ENCODE measurements at places on chromosomes 3 and 15.

DNA sequence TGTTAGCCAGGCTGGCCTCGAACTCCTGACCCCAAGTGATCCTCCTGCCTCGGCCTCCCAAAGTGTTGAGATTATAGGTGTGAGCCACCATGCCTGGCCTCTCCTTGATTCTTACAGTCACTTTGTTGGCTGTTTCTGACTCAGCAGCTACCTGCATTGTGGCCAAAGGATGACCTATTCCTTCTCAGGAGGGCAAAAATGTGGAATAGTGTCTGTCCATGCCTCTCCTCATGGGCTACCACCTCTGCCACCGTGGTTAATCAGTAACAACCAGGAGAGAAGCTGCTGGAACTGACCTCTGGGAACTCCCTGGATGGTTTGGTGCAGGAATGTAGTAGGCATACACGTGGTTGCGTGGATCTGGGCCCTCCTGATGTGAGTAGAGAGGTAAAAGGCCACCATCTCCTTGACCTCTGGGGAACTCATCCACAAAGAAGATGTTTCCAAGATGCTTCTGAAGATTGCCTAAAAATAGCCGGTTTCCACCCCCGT, 63.3 kb downstream of the FLNB start:
- DNase-seq, result no peak

- no peak for DNase-seq
Measured at GRCh38 chr3:156160647-156161046, 40.3 kb downstream of the KCNAB1 start.

DNA sequence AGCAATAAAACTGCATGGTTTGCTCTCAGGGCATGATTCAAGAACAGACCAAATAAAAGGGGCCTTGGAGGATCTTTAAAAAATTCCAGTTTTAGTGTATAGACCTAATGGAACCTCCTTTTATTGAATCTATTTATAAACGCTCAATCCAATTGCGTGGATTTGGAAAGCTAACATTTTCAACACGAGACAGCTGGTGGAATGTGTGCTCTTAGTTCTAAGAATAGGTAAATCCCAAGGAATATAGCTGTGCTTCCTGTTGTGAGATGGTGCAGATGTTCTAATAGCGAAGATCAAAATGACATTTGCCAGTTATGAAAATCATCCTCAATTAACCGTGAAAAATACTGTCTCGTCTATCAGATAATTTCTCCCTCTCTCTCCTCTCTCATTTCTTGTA, 192.5 kb downstream of the ATP10A start:
- DNase-seq, result no peak

GRCh38 chr3:53820084-53820483, 26.1 kb downstream of the CHDH start:
- DNase-seq, result no peak

- peak; percentile 73 for DNase-seq
Measured at GRCh38 chr3:11717301-11717700, 73.6 kb upstream of the VGLL4 start.

DNA sequence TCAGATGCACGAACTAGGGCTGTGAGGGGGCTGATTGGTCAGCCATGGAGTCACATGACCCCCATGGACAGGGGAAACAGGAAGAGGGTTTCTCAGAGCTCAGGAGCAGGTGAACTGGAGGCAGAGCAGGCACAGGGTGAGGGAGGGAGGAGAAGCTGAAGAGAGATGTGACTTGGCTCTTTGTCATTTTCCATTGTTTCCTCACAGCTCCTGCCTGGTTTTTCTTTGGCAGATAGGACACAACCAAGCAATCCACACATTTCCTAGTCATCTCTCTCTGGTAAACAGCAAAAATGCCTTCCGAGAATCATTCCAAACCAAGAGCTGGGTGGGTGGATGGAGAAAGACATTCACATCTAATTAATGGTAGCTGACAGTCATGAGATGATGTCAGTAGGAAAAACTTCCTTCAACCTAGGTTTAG, 43.4 kb upstream of the LMCD1 start:
- peak; percentile 98 for DNase-seq

DNA sequence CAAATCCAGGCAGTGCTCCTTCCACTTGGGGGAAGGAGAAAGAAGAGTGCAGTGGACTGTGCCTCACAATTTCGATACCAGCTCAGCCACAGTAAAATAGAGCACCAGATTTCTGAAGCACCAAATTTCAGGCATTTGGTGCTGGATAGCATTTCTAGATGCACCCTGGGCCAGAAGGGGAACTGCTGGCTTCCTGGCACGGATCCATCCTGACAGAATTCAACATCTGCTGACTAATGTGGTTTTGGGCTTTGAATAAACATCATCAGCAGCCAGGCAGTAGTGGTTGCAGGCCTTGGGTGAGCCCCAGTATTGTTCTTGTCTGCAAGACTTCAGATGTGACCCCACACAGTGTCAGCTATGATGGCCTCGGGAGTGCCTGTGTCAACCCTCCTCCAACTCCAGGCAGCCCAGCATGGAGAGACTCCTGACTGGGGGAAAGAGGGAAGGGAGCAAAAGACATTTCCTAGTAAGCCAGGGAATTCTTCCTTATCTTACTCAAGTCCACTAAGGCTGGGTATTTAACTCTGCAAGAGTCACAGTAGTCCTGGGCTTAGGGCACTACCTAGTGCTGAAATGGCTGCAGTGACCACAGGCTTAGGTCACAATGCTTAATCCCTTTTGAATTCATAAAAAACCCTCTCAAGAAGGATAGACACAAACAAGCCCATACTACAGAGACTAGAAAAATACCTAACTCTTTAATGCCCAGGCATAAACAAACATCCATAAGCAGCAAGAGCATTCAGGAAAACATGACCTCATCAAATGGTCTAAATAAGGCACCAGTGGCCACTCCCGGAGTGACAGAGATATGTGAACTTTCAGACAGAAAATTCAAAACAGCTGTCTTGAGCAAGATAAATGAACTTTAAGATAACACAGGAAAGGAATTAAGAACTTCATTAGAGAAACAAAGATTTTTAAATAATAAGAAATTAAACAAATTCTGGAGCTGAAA, 74.7 kb downstream of the SPATA16 start:
- DNase-seq, result peak; percentile 33

DNA sequence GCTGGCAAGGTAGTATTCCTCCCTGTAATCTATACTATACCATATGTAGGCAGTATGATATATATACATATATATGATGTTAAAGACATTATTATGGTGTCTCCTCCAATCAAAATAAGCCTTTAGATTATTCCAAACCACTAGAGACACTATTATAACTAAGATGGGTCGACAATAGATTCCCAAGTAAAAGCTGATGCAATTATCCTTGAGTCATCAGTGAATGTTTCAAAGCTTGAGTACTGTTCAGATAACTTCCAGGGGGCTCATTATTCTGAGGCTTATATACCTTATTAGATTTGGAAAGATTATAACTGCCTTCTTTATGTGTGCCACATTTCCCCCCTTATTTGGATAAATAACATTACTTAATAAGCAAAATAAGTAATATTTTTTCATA, 11.9 kb upstream of the C3orf38 start:
- DNase-seq, result peak; percentile 32

- no peak for DNase-seq
Measured at GRCh38 chr3:69005071-69005790, 8.3 kb downstream of the EOGT start.

- no peak for DNase-seq
Measured at GRCh38 chr3:48478626-48479555, 25.1 kb downstream of the SHISA5 start.

- DNase-seq, result no peak
Measured at GRCh38 chr15:69934607-69935006, 163.1 kb downstream of the TLE3 start.

- DNase-seq, result peak; percentile 3
Measured at GRCh38 chr3:23884481-23884880, 32.3 kb downstream of the NKIRAS1 start.

DNA sequence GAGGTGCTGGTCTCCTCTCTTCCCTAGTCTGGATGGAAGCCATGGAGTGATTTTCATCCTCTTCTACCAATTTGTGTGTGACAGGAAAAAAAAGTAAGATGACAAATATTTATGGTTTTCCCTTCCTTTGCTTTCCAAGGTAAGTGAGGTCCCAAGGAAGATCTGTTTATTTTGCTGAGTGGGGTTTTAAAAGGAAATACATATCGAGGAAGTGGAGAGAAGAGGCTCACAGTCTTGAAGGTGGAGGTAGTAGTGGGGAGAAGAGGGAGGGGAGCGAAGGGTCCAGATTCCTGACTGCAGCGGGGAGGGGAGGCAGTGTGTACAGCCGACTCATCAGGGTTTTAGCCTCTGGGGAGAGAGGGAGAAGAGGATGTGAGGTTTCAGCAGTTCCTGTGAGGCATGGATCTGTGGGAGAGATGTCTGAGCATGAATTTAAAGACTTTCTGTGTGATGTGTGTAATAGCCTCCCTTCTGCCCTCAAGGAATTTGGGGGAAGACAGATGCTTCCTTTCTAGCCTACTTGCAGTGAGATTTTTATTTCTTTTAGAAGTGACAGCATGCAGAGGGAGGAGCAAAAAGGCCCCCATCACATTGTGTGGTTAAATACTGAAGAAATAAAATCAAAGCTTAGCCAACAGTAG, 272.4 kb downstream of the THRB start:
- DNase-seq, result peak; percentile 89
